ENCODE measurements at places on chromosomes 1 and 21.

- no peak for DNase-seq
Measured at GRCh38 chr1:42480921-42481320, 17.8 kb downstream of the CCDC30 start.

- DNase-seq, result no peak
Measured at GRCh38 chr1:39110882-39111281, 84.7 kb downstream of the NDUFS5 start.

DNA sequence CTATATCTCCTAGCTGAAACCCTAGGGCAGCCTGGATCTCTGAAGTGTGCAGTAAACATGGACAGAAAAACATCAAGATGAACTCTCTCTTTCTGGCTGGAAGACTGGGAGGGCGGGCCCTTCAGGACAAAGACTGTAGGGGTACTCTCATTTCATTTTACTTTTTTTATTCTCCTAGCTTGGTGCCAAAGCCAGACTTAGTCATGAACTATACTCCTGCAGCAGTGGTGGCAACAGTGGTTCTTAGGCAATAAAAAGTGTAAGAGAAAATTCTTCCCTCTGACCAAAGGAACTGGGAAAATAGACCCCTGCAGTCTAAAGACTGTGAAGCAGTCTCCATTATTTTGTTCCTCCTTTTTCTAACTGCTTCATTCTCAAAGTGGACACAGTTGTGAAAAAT lies 213.8 kb upstream of the JUN start:
- no peak for DNase-seq

DNA sequence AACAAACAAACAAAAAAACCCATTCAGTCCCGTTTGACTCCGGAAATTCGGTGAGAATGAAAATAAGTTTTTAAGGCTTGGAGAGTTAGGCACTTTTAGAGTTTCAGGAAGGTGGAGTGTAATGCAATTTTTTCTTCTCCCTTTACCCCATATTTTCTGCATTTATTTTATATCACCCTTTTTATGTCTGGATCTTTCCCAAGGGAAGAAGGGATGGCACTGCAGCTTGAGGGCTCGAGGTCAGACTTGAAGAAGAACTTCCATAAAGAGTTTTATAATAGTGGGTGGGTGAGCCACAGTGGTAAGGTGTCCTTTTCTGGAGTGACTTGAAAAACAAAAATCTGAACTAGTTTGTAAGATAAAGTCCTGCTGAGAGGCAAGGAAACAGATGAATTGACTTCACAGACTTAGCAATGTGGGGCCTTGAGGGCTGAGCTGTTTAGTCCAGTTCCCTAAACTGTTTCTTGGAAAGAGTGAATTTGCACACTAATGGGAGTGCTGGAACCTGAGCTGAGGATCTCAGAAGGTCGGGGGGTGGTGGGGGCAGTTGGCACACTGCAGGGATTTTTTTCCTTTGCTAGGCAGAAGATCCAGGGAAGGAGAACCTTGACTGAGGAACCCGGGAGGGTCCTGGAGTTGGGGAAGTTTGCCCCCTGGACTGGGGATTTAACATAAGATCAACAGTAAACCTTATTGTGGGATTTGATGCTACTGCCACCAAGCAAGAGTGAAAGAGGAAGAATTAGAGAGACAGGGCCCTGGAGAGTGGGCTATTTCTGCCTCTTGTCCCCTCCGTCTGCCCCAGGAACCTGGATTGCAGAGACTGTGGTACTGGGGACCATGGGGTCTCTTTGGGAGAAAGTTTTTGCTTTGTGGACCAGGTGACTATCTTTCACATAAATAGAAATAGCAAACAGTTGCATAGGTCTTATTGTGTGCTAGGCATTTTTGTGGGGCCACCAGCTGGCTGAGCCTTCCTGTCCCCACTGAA lies 1.8 kb upstream of the MEX3A start:
- no peak for DNase-seq

DNA sequence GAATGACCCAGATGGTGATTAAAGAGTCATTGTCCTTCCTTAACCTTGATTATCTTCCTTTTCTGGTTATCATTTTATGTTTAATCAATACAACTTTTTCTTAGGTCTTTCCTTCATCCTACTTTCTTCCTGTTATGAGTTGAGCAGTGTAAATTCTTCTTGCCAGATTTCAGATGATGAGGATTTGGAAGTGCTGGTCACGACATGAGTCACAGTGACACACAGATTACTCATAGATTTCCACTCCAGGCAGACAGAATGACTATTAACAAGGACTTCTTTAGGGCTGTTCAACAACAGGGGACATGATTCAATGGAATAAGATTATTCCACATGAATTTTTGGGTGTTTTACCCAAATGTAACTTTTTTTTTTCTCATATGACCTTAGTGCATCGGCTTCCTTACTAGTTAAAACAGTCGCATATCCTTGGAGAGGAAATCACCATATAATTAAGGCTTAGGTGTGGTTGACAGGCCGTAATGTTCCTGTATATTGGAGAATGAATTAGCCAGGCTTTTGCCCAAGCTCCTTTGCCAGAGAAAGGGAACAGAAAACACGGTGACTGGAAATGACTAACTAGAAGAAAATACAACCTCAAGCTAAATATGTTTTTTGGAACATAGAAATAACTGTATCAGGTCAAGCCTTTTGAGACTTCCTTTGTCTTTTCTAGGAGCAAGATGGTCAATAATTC lies 44.2 kb downstream of the PRRX1 start:
- no peak for DNase-seq

DNA sequence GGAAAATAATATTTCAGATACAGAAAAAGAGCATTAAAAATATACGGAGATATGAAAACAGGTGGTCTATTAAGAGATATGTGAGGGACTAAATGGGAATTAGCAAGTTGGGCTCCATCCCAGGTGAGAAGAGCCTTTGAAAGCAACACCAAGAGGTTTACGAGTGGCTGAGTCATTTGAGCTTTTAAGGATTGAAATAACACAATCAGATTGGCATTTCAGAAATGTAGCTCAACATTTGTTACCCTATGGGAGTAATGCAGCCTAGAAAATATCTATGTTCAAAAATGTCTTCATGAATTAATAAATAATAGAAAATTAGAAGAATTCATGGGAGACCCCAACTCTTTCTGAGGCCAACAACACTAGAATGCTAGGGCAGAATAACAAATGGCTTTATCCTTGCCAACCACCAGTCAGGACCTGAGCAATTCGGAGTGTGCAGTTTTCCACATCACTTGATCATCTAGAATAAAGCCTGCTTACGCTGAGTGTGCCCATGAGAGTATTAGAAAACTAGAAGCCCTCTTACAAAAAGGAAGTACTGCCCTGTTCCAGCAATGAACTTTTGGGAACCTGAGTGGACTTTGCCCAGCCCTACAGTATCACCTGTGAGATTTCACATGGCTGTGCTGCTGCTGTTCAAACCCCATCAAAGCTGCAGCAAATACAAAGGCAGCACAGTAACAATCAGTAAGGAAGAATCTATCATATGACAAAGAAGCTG lies 538.0 kb upstream of the CAMK1G start:
- DNase-seq, result no peak

DNA sequence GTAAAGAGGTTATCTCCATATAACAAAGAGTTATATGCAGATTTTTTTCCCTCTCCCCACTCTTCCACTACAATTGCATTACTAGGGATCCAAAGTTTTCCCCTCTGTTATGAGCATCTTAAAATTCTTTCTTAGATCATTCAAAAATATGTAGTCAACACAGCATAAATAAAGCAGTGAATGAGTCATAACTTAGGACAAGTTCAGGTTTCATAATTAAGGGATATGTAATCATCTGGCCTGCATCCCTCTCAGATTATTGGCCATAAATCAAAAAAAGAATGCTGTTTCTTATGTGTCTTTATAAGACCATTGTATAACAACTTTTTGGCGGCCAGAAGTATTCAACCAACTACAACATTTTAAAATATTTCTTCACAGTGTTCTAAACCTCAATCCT lies 1526.1 kb downstream of the KCNT2 start:
- DNase-seq, result no peak

DNA sequence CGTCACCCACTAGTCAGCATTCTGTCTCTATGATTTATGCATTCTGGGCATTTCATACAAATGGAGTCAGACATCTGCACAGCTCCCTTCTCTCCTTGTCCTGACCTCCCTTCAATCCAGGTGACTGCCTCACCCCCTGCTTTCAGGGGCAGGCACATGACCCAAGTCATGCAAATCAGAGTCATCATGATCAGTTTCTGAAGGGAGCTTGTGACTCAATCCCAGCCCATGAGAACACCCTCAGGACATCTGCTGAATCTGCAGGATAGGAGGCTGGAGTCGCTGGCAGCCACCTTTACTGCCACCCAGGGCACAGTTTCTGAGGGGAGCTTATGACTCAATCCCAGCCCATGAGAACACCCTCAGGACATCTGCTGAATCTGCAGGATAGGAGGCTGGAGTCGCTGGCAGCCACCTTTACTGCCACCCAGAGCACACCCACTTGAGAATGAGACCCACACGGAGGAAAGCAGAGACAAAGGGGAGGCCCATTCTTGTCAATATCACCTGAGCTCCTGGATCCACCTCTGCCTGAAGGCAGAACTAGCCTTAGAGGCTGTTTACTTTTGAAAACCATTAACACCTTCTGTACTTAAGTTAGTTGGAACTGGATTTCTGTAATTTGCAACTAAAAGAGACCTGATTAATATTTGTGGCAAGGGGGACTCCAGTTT lies 62.3 kb upstream of the SLC25A33 start:
- DNase-seq, result no peak

- no peak for DNase-seq
Measured at GRCh38 chr21:27564684-27565301, 597.9 kb upstream of the ADAMTS5 start.

DNA sequence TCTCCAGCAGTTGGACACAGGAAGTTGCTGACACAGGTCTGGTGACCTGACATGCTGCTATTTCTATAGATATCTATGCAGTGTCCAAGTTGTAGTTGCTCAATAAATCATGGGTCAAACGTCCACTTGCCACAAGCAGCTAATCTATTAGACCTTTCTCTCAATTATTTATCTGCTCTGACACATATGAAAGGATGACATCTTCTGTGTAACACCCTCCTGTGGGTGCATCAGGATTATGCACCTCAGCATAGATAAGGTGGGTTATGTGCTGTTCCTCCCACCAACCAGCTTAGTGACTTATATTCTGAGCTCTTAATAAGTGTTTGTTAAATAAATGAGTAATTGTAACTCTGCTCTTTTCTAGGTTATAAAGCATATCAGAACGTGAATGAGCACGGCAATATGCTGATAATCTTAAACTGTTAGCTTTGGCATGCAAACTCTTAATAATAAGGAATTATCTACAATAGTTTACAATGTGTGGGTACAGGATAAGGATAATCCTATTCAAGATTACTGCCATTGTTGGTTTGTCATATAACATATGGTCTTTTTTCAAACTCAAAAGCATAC lies 90.7 kb upstream of the GCLM start:
- no peak for DNase-seq

DNA sequence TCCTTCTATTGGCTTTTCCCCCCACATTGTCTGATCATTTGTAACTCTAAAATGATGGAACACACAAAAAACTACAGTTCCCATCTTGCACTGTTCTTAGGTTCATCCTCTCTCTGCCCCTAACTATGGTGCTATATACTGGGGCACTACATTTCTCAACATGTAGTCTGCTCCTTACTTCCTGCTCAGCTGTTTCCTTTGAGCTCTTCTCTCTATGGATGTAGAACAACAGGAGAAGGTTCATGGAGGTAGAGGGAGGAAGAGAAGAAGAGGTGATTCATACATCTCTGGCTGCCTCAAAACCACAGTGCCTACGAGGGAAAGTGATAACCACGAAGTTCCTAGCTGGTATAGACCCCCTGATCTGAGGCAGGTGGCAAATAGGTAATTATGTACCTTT lies 7.0 kb upstream of the C1orf146 start:
- no peak for DNase-seq

DNA sequence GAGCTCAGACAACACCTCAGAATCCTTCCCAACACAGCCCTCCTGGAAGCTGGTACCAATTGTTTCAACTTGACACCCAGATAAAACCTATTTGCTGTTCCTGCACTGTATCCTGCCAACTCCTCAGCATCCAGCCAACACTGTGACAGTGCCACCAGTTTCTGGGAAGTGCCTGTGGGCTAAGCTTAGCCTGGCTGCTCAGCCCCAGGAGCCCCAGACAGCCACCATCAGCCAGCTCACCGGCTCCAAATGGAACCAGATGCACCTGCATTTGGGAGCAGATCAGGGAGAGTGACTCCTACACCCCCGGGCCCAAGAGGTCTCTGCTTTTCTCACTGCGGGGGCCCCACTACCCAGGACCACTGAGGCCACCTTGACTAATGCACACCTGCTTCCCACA lies 24.9 kb downstream of the KCNN3 start:
- no peak for DNase-seq

- no peak for DNase-seq
Measured at GRCh38 chr1:45221716-45222115, 15.3 kb upstream of the ZSWIM5 start.

GRCh38 chr1:202563818-202564217 lies 146.4 kb downstream of the SYT2 start:
- no peak for DNase-seq

DNA sequence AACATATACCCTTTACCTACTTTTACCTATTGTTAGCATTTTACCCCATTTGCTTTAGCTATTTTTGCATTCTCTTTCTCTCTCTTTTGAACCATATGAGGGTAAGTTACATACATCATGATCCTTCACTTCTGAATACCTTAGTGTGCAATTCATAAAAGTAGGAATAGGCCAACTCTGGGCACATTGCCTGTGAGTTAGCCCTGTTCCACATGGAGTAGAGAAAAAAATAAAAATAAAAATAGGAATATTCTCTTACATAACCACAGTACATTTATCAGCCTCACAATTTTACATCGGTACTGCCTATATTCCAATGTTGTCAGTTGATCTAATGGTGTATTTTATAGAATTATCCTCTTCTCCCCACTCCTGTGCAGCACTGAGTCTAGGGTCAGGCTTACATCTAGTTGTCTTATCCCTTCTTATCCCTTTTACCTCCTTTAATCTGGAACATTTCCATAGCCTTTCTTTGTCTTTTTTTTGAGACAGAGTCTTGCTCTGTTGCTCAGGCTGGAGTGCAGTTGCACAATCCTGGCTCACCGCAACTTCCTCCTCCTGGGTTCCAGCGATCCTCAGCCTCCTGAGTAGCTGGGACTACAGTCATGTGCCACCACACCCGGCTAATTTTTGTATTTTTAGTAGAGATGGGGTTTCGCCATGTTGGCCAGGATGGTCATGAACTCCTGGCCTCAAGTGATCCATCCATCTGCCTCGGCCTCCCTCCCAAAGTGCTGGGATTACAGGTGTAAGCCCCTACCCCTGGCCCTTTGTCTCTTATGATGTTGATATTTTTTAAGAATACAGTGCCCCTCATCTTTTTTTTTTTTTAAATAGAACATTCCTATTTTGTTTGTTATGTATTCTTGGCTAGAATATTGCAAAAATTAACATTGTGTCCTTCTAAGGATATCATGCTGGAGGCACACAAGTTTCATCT lies 11.1 kb upstream of the SLC30A1 start:
- DNase-seq, result no peak

- DNase-seq, result no peak
Measured at GRCh38 chr1:210557426-210558077, 228.8 kb downstream of the HHAT start.

- DNase-seq, result no peak
Measured at GRCh38 chr21:16667395-16667794, 845.4 kb upstream of the CXADR start.
